ENCODE measurements at places on chromosomes 2 and 18.
A peak's percentile ranks its signal among the peaks of the same experiment; 100 is the strongest.

GRCh38 chr2:88698498-88699233, 7.2 kb downstream of the RPIA start:
- H3K27ac ChIP-seq, result peak overlapping the region; percentile 46
- no peaks in the 10 kb centered on the region for H3K27me3 ChIP-seq
- no peak for DNase-seq
- H3K36me3 ChIP-seq, result peaks cover 20% of the 10 kb centered on the region
- H3K4me1 ChIP-seq, result peaks cover 17% of the 10 kb centered on the region

DNA sequence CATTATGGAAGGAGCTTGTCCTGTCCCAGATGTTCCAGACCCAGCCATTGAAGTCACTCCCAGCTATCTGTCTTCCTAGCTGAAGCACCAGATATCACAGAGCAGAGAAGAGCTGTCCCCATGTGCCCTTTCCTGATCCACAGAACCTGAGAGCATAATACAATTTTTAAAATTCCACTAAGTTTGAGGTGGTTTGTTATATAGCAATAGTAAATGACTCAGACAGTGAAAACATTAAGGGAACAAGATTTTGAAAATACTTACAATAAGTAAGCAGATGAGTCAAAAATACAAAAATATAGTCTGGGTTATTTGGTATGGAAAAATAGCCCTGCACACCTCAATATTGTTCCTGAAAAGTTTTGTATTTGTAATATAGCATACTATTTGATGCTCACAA, 85.8 kb upstream of the GLS start:
- H3K27me3 ChIP-seq, result no peaks in the 10 kb centered on the region
- no peaks in the 10 kb centered on the region for H3K4me1 ChIP-seq
- H3K4me3 ChIP-seq, result no peak overlapping the region
- H3K27ac ChIP-seq, result no peak overlapping the region
- no peak for DNase-seq

DNA sequence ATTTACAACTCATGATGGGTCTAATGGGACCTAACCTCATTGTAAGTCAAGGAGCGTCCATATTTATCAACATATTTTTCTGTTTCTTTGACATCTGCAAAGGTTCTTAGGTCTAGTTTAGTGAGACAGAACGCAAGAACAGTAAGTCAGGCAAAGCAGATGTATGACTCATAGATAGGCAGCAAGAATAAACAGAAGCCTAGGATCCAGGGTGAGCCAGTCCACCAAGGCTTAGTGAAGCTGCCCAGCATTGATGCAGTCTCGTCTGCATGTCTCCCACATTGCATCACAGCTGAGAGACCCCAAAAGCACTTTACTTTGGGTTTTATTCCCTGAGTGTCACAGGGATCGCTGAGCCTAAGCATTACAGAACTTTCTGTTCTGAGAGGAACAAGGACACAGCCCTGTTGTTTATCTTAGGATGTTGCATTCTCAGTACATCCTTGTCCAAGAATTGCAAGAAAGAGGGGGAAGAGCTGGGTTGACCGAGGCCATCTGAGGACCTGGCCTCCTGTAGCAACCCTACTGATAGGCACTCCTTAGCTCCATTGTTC, 29.6 kb upstream of the TMEM177 start:
- H3K36me3 ChIP-seq, result no peaks in the 10 kb centered on the region
- no peak overlapping the region for H3K4me3 ChIP-seq
- H3K27me3 ChIP-seq, result peaks cover 2% of the 10 kb centered on the region
- no peak overlapping the region for H3K27ac ChIP-seq
- DNase-seq, result no peak
- no peaks in the 10 kb centered on the region for H3K4me1 ChIP-seq

- DNase-seq, result no peak
- no peak within 1 kb of the TSS for H3K27ac ChIP-seq
- no peak within 1 kb of the TSS for H3K4me3 ChIP-seq
- H3K4me1 ChIP-seq, result no peaks in the 10 kb centered on the region
- peaks cover 17% of the 10 kb centered on the region for H3K27me3 ChIP-seq
- no peaks in the 10 kb centered on the region for H3K36me3 ChIP-seq
These were observed at the start of gene PRLH for GRCh38 chr2:237566401-237567235. TSS of gene PRLH (plus strand) at chr2:237566574. CDS start at chr2:237566574, 0 bp downstream.

GRCh38 chr2:239146011-239146641, 254.7 kb downstream of the HDAC4 start:
- no peak overlapping the region for H3K4me3 ChIP-seq
- H3K27ac ChIP-seq, result no peak overlapping the region
- peaks cover 12% of the 10 kb centered on the region for H3K4me1 ChIP-seq

GRCh38 chr2:204187229-204188083, 250.9 kb downstream of the ICOS start:
- no peak overlapping the region for H3K4me3 ChIP-seq
- H3K4me1 ChIP-seq, result no peaks in the 10 kb centered on the region
- H3K27ac ChIP-seq, result no peak overlapping the region
- H3K27me3 ChIP-seq, result no peaks in the 10 kb centered on the region
- no peak for DNase-seq

GRCh38 chr18:28071199-28071598, 105.7 kb downstream of the CDH2 start:
- no peaks in the 10 kb centered on the region for H3K36me3 ChIP-seq
- H3K4me3 ChIP-seq, result no peak overlapping the region
- H3K27ac ChIP-seq, result no peak overlapping the region
- DNase-seq, result no peak
- no peaks in the 10 kb centered on the region for H3K4me1 ChIP-seq
- H3K27me3 ChIP-seq, result no peaks in the 10 kb centered on the region

Data from thymus (tissue), 14 donors.